ENCODE measurements at places on chromosomes 5 and 9.

- DNase-seq: no peak
These were observed 135.1 kb downstream of the SLC25A46 start for GRCh38 chr5:110873773-110874437.

GRCh38 chr5:42621242-42621641, 135.4 kb upstream of the CCDC152 start:
- no peak for DNase-seq

DNA sequence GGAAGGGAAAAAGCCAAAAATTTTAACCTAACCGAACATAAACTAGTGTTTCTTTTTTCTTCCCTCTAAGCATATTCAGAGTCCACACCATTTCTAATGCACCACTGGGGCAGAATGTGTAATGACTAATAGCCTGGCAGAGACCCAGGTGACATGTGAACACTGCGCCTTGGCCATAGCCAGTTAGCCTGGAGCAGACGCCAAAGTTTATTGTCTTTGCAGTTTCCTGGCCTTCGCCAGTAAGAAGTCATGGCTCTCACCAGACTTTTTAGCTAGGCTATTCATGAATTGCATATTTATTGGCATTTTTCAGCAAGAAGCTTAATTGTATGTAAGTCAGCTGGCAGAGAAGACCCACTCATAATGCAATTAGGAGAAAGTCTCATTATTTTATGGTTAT, 182.8 kb upstream of the SLC27A6 start:
- DNase-seq: no peak

- DNase-seq: no peak
These were observed 213.3 kb downstream of the CDK5RAP2 start for GRCh38 chr9:120366644-120367019.

Measured in glutamatergic neuron (in vitro differentiated cells).